ENCODE measurements at places on chromosomes 3 and 15.

DNA sequence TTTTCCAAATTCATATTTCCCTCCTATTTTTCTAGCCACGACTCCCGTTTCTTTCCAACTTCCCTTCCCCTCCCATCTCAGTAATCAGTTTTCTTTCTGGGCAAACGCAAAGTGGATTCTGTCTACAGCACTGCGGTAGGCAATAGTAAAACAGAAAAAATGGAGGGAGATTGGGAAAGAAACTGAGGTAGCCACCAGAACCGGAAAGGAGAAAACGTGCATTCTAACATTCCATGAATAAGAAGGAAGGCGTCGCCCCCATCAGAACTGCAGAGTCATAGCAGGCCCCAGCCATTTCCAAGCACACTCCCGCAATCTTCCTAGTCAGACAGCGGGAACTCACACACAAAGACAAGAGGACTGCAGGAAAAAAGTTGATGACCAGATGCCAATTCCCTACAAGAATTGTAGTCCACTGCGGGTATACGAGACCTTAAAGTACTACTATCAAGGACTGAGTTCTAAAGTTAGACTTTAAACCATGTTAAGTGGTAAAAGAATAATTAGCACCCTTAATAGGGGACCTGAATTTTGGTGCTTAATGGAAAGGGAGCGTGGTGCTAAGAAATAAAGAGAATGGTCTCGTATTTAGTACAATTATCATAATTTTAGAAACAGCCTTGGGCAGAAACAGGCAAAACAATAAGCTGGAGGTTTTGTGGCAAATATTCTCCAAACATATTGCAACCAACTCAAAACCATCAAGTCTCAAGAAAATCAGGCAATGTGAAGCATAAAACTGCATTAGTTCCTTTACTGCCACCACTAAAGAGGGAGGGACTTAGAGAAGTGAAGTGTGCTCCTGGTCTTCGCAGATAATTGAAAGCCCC is 1.4 kb downstream of the PFN2 start:
- no peak for DNase-seq

GRCh38 chr3:101037613-101038012 is 44.4 kb upstream of the ABI3BP start:
- no peak for DNase-seq

DNA sequence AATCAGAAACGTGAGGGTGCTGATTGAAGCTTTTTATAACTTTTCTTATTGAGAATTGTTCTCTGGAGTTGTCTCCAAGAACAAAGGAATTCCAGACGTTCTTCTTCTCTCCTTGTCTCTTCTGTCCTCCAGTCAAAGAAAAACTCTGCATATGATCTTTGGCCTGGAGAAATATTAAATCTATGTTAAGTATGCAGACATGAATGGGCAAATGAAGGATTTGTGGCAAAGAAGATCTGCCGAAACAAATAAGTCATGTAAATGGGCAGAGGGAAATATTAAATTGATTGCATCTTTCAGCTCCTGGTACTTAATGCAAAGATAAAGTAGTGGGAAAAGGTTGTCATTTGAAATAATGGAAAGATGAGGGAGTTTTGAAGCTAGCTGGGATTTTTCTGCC is 74.9 kb downstream of the IGF1R start:
- no peak for DNase-seq

DNA sequence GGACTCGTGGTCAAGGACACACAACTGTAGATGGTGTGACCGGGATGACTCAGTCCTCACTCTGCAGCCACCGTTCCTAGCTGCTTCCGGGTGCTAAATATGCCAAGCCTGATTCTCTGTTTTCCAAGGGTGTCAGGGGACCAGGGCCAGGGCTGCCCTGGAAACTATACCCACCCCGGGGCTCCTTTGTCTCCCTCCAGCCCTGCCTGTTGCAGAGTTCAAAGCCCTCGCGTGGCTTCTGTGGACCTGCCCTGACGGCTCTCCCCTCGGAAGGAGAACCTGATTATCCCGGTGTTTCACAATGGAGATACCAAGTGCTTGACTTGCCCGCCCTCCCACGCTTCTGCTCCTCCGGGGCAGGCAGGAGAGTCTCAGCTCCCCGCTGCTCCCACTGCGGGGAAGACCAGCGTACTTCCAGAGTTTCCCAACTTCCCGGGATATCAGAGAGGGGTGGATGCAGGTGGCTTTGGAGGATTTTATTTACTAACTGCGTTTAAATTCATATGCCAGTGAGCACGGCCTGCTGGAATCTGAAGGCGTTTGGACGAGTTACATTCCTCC is 125.0 kb downstream of the ASB7 start:
- DNase-seq = no peak

GRCh38 chr3:32956750-32957570 is 5.5 kb downstream of the CCR4 start:
- DNase-seq = no peak

DNA sequence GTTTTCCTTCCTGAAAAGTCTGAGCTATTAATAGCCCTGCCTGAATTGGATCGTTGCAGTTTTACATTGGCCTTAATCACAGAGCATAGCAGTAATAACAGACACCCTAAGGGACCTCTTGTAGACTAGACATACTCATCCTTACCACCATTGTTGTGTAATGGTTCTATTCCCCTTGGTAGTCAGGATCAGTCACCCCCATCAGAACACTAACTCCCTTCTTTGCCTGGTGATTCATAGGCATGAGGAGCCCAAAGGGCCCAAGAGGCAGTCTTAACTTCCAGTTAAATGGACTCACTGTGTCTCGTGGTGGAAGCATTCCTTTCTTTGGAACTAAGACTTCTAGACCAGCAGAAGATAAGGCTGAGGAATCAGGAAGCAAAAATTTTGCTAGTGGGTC is 20.2 kb downstream of the CGGBP1 start:
- no peak for DNase-seq

- DNase-seq = no peak
Measured at GRCh38 chr15:67394873-67395639, 125.9 kb upstream of the C15orf61 start.

Measured in naive thymus-derived CD8-positive, alpha-beta T cell (primary cell).